ENCODE measurements at places on chromosomes 6 and 20. TPM values are rescaled to one million over a fixed set of nuclear protein-coding genes. Genes with fewer than 3 reads are reported as not detected.

DNA sequence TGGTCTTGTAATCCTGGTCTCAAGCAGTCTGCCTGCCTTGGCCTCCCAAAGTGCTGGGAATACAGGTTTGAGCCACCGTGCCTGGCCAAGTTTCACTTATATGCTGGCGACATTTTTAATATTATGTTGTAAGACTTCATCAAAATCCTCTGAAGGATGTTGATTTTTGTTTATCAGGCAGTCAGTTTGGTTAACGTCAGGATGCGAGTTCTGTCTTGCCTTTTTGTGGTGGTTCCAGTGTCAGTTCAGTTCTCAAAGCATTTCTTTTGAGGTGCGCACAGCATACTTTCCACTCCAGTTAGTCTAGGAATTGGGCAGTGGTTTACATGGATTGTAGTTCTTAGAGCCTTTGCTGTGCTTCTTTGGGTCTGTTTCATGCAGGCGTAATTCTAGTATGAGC lies 24.9 kb downstream of the SCAF8 start:
- no peak for DNase-seq

- DNase-seq = peak; percentile 87
Observed at GRCh38 chr20:46013829-46014516, 5.3 kb downstream of the MMP9 start.

GRCh38 chr6:8218861-8219260 lies 116.5 kb upstream of the EEF1E1 start:
- no peak for DNase-seq

GRCh38 chr6:88483424-88483823 lies 317.3 kb upstream of the CNR1 start:
- DNase-seq = no peak

DNA sequence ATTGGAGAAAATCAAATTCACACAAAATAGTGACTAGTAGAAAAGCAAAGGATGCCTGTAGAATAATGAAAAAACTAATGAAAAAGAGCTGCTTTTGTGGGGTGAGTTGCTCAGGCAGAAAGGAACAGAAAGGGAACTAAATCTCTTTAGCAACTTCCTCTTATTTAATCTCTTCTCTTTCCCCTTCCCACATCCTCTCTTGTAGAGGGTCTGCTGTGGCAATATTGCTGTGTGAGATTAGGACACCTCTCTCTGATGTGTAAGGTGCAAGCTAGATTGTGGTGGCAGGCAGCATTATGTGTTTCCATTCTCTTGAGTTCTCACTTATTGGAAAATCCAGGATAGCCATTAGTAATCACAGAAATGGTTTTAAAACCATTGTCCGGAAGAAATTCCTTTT lies 49.7 kb downstream of the SYNE1 start:
- DNase-seq = no peak

Gene CDYL
- 21.7 TPM for polyA plus RNA-seq

Gene BHLHE23
- not detected for polyA plus RNA-seq

Gene MUCL3
- not detected for polyA plus RNA-seq

DNA sequence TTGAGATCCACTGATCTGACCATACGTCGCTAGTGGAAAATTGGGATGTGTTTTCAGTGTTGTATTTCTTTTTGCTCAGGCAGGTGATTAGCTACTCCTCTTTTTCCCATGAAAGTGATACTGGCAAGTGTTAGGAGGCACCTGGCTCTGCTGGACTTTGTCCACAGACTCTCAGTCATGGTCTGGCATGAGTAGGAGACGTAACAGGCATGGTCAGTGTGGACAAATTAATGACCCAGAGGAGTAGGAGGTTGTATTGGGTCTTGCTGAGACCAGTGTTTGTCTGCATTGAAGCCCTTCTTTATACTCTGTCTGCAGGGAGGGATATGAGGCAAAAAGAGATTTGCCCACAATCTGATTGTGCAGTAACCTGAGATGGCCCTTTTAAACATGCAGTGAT lies 178.7 kb downstream of the DTNBP1 start:
- DNase-seq = no peak

DNA sequence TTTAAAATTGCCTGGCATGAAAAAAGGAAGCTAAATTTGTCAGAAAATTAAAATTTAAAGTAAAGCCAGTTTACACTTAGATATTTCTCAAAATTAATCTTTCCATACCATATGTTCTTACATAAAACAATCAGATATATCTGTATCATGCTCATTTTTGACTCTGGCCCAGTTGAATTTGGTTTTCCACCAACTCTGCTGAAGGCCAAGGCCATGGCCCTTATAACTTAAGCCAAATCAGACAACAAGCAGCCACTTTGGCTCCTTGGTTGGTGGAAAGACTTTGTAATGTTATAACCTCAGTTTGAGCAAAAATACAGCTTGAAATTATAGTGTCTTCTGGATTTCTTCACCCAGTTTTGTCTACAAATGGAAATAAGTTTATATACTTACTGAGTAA lies 97.3 kb downstream of the CENPW start:
- DNase-seq = no peak

Gene CST2
- not detected for polyA plus RNA-seq

- DNase-seq = no peak
Observed at GRCh38 chr6:34515473-34516387, 40.4 kb downstream of the SPDEF start.

DNA sequence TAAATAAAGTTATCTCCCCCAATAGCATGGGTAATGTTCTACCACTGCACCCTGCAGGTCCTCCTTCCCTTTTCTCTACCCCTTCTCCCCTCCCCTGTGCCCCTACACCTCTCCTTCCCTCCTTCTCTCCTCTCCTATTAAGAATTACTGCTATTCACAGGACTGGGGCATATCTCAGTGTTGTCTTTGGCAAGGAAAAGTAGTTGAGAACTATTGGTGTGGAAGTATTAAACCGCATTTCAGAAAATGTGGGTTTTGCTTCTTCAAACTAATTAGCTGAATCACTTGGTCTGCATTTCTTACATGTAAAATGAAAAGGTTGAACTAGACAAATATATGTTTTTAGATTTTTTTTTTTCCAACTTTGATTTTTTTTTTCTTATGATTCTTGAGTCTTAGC lies 296.3 kb downstream of the CDKAL1 start:
- DNase-seq = no peak

Gene HSPA1B
- polyA plus RNA-seq = 145 TPM

Gene HSF2
- polyA plus RNA-seq = 10.8 TPM

- no peak for DNase-seq
Observed at GRCh38 chr20:54848984-54849538, 373.7 kb downstream of the DOK5 start.

DNA sequence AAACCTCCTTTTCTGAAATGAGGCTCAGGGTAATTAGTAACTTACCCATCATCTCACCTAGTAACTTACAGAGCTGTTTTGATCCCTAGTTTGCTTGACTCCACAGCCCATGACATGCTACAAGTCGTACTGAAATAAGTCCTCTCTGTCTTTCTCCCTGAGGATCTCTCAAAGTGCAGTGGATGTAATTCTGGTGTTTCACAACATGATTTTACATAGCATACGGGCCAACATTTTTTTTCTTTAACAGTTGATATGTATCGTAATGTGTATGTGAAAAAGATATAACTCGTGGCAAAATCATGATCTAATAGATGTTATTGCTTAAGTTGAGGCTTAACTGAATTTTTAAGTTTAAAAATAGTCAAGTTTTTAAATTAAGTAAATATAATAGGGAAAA lies 45.0 kb downstream of the TSHZ2 start:
- no peak for DNase-seq

- no peak for DNase-seq
Observed at GRCh38 chr20:24490598-24490997, 21.2 kb downstream of the SYNDIG1 start.

Gene EEF1A2
- polyA plus RNA-seq = 2.4 TPM

Gene PACSIN1
- polyA plus RNA-seq = 0.18 TPM

- DNase-seq = no peak
Observed at GRCh38 chr6:45724511-45724910, 291.1 kb downstream of the CLIC5 start.

DNA sequence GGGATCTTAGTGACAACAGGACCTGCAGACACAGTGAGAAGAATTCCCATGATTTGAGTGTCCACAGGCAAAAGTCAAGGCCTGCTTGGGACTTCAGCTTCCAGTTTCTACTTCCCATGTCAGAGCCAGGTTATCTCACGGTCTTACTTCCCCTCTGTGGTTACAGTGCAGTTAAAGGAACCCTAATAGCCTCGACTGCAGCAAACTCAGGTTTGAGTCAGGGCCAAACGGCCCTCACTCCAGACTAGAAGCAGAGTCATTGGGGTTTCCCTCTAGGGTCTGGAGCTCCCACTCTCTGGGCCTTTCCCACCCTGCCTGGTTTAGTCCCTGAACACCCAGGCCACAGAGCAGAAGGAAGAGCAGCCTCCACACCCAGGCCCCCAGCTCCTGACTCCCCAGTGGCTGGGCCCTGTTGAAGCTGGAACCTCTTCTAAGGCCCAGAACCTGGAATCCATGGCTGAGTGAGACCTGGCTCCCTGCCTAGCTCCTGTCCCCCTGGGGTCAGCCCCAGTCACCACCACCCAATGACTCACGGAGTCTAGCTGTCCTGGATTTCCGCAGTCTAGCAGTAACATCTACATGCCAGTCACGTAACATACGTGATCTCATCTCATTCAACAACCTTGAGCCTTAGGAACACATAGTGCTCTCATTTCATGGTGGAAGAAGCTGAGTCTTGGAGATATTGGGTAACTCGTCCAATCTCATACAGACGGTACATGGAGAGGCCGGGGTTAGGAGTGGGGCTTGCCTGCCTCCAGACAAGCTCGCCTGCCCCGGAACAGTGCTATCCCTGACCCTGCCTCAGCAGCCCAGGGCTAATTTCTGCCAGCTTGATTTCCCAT lies 9.2 kb upstream of the GHRH start:
- peak; percentile 75 for DNase-seq

Gene AKAP7
- 6.3 TPM for polyA plus RNA-seq

Gene FBXO5
- 3.9 TPM for polyA plus RNA-seq

DNA sequence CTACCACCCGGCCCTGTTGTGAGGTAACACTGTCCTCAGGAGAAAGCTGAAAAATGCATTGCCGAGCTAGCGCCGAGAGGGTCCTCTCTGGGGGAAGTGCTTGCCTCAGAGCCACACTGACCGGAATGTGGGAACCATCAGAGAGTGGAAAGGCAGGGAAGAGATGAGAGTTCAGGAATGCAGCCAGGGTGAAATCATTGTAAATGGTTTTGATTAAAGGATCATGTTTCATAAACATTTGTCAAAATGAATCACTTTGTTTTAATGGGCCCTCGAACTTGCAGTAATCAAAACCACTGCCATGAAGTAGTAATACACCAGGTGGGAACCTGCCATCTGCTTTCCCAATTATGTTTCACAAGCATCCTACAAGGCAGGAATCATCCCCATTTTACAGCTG lies 16.9 kb upstream of the IL17F start:
- no peak for DNase-seq

Gene TRIM15
- not detected for polyA plus RNA-seq

- no peak for DNase-seq
Observed at GRCh38 chr20:59308493-59309201, 8.2 kb downstream of the EDN3 start.

Gene SMOC2
- polyA plus RNA-seq = 0.06 TPM

DNA sequence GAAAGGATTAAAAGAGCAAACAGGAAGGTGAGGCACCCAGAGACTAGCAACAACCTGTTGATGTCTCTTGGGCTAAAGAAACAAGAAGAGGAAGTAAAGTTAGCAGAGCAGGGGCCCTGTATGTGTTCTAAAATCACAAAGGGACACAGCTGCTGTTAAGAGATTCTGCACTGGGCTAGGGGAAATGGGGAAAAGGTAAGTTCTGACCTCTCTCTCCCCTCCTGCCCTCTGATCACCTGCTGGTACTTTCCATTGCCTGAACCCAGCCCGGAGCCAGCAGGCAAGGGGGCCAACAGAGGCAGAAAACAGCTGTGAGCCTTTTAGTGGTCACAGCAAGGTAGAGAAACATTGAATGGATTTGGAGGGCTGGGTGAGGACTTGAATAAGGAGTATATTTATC lies 13.5 kb upstream of the CNR1 start:
- DNase-seq = peak; percentile 84

Gene TTBK1
- not detected for polyA plus RNA-seq

Gene TINAG
- polyA plus RNA-seq = not detected

DNA sequence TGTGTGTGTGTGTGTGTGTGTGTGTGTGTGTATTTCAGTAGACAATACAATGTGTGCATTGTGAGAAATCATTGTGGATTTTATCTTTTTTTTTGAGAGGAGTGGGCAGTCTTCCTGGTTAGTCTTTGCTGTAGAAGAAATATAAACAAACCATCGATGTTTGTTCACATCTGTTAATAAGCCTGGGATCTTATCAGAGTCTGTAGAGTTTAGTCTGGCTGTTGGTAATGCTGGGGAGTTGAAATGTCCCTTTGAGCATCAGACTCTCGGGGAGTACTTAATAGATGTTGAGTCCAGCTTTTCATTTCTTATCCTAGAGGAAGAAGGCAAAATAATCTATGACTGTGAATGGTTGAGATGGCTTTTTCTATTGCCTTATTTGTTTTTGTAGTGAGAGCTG lies 96.6 kb upstream of the SUPT3H start:
- DNase-seq = no peak

- DNase-seq = no peak
Observed at GRCh38 chr6:117352466-117353081, 73.2 kb downstream of the ROS1 start.

Gene MLN
- polyA plus RNA-seq = not detected

GRCh38 chr6:6795393-6795792 lies 206.9 kb downstream of the LY86 start:
- no peak for DNase-seq

DNA sequence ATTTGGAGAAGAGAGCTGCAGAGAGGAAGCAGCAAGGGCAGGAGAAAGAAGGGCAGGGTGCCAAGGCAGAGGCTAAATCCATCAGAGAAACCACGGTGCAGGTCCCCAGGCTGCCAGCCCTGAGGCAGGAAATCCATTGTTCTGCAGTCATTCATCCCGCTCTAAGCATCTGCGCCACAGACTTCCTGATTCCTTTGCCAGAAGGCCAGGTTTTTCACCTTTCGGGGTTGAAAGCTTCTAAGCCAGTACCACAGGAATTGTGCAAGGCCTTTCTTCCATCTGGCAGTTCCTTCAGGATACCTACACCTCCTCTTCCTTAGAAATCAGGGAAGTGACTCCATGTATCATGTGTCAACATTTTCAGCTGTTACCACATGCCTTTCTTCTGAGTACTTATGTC lies 45.6 kb downstream of the ADGRF5 start:
- no peak for DNase-seq

- DNase-seq = peak; percentile 56
Observed at GRCh38 chr6:34145161-34146020, 496 bp downstream of the GRM4 start.

DNA sequence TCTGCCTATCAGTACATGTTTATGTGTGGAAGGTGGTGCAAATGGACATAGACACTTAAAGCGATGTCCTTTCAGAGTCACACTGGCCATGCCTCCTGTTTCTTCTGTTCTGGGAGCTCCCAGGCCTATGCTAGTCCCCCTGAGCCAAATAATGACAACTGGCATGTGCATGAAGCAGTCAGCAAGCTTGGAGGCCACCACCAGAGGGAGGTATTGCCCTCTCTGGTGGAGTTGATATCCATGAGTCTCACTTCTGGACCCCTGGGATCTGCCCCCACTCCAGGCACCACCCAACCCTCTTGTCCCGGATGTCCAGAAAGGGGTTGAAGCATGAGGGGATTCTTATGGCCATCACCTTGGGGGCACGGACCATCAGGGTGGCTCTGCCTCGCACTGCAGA lies 172.2 kb downstream of the AIG1 start:
- DNase-seq = peak; percentile 3
